Activated naive CD4-positive, alpha-beta T cell treated with anti-CD3 and anti-CD28 coated beads, Interleukin-2, amount 50 U/mL, for 16 hours (primary cell): ENCODE measurements at places on chromosomes 11 and 22.

GRCh38 chr22:43081968-43082367, 7.2 kb downstream of the TTLL1 start:
- DNase-seq: no peak

- no peak for DNase-seq
These were observed 5.0 kb downstream of the PLCB3 start for GRCh38 chr11:64256300-64256699.

DNA sequence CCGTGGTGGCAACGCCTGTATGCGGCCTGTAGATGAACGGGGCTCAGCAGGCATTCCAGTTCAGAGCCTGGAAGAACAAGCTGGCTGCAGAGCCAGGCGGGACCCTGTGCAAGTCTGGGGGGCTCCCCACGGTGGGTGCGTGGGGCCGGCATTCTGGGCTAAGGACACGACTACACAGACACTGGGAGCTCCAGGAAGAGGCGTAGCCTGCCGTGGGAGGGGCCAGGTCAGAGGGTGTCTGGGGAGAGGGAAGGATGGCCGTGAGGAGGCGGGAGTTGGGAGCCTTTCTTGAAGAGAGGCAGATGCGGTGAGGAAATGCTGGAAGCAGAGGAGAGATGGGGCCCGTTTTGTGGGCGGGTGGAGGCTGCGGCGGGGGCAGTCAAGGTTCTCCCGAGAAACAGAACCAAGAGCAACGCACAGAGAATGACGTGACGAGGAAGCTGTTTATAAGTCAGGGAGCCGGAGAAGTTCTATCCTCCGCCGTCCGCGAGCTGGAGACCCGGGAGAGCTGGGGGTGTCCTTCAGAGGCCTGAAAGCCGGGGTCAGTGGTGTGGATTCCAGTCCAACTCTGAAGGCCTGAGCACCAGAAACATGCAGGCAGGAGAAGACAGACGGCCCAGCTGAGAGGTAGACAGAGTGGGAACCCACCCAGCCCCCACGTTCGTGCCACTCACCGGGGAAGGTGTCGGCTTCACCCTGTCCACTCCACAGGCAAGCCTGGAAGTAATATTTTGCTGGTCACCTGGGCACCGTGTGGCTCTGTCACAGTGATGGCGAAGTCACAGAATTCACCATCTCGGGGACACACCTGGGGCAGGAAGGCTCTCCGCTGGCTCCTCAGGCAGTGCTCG, 529.6 kb downstream of the BRD1 start:
- DNase-seq: no peak

DNA sequence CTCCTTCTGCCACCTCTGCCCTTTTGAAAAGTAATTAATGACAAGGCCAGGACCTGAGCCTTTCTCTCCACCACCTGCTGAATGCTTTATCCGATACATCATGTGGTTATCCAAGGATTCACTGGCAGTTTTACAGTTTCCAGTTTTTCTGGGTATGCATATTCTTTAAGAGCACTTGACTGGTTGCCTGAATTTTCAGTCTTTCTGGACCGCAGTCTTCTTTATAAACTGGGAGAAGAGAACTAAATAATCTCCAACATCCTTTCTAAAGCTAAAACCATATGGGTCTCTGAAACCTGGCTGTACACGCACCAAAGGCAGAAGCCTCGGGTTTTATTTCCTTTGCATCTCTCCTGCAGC, 65.1 kb downstream of the BTG4 start:
- no peak for DNase-seq

GRCh38 chr11:75582895-75583717, 21.1 kb downstream of the SERPINH1 start:
- peak; percentile 71 for DNase-seq

GRCh38 chr11:105183426-105183825, 43.9 kb upstream of the CARD18 start:
- no peak for DNase-seq

DNA sequence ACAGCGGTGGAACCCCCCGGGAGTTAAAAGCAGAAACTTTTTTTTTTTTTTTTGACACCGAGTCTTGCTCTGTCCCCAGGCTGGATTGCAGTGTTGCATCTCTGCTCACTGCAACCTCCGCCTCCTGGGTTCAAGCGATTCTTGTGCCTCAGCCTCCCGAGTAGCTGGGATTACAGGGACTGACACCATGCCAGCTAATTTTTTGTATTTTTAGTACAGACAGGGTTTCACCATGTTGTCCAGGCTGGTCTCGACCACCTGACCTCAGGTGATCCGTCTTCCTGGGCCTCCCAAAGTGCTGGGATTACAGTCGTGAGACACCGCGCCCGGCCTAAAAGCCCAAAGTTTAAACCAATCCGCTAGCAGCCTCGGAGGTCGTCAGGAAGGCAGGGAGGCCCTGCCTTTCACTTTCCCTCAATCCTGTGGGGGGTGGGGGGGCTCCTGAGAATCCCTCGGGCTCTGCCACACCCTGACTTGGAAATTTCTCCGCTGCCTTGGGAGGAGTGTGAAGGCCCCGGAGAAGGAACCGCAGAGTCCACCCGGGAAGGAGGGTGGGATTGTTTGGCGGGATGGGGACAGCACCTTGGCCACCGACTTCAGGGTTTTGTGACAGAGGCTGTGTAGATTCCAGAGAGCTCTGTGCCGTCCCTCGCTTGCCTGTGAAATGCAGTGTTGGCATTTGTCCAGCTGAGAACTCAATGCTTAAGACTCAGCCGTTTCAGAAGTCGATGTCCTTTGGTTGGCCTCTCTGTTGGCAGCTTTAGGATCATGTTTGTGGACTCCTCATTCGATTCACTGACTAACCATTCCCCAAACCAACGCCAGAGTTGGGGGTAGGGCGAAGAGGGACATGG, 1.0 kb downstream of the ARHGAP8 start:
- no peak for DNase-seq

DNA sequence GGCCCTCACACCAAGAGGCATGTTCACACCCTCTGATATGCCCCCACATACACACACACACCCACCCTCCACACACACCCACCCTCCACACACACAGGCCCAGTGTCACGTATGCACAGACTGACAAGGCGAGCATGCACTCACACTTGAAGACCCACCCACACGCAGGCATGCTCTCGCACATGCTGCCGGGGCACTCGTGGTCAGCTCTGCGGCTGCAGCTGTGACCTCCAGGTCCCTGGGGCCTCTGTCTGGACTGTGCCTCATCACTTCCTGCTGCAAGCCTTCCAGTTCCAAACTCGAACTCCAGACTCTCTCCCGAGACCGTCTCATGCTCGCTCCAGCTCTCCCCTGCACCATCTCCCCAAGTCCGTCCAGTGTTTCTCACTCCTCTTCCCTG, 9.5 kb downstream of the DCHS1 start:
- DNase-seq: no peak

DNA sequence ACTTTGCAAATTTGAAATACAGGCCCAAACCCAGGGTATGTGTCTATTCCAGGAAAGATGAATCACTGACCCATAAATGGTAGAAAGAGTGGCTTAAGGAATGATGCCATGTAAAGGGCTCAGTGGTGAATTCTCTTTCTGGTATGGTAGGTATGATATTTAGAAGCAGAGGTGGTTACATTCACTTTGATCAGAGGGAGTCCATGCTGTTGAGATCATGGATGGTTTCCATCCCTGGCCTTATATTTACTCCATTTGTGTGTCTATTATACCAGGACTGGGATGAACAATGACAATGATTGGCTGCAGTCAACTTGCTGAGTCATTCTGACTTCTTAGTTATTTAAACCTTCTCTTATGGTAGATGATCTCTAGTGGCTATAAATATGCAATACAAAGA, 419.8 kb upstream of the LRRC4C start:
- no peak for DNase-seq

DNA sequence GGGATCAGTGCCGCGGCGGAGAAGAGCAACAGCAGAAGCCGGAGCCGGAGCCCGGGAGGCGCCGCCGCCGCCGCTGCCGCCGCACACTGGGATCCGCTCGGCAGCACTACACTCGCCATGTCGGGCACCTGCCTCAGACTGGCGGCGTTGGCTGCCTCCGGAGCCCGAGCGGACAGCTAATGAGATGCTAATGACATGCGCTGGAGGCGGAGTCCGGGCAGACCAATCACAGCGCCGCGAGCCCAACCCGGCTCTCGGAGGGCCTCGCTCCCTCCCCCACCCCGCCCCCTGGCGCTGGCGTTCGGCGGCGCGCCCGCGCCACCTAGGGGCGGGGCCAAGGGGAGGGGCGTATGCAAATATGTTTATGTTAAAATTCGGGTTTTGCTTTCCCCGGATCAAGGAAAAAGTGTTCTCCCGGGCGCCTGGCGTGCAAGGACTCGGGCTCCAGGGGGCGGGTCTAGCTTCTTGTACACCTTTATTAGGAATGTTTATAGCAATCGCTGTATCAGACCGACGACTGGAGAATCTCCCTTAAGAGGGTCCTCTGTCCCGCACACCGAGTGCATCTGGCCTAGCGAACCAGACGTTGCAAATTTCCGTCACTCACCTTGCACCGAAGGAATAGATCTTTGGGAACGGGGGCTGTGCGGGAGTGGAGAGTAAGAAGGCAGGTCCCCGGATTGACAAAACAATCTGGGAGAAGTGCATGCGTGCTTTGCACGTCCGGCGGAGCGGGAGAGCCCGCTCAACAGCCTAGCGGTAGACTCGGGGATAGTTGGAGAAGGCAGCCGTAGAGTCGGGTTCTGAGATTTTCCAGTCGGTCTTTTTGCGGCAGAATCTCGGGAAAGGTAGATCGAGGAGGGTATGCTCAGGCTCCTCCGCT, at the start of gene CADM1:
Gene CADM1 (minus strand): TSS at position 140 of the 883 bp plus-strand sequence.
- DNase-seq: peak; percentile 61

GRCh38 chr22:45082795-45083194, 73.0 kb upstream of the PHF21B start:
- DNase-seq: no peak

- no peak for DNase-seq
These were observed 1414.1 kb downstream of the LRRC4C start for GRCh38 chr11:40045312-40045711.

GRCh38 chr22:19756288-19757128, 4.1 kb upstream of the TBX1 start:
- DNase-seq: peak; percentile 72

DNA sequence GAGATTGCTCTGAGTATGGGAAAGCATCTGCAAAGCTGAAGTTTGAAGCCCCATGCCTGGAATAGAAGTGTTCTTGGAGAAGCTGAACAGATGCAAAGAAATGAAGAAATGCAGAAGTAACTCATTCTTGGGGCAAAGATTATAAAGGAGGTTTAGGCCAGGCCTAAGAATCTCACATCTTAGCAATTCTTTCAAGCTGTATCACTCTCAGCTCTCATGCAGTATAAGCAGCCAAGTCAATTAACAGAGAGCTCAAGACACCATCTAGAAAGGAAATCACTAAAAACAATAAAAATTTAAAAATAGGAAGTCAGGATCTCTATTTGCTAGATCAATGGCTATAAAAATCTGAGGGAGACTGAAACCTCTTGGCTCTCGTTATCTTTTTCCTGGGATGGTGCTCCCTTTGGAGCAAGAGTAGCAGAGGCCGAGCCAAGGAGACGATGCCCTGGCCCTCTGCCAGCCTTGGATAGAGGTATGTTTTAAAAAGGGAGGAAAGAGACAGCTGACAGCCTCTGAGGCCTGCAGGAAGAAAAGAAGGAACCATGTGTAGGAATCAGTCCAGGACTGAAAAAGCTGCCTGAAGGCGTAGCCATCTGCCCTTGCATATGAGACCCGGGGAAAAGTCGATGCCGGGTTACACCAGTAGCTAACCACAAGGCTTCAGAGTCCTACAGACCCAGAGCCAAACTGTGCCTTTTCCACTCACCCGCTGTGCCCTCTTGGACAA, 229.8 kb downstream of the BLID start:
- DNase-seq: no peak

DNA sequence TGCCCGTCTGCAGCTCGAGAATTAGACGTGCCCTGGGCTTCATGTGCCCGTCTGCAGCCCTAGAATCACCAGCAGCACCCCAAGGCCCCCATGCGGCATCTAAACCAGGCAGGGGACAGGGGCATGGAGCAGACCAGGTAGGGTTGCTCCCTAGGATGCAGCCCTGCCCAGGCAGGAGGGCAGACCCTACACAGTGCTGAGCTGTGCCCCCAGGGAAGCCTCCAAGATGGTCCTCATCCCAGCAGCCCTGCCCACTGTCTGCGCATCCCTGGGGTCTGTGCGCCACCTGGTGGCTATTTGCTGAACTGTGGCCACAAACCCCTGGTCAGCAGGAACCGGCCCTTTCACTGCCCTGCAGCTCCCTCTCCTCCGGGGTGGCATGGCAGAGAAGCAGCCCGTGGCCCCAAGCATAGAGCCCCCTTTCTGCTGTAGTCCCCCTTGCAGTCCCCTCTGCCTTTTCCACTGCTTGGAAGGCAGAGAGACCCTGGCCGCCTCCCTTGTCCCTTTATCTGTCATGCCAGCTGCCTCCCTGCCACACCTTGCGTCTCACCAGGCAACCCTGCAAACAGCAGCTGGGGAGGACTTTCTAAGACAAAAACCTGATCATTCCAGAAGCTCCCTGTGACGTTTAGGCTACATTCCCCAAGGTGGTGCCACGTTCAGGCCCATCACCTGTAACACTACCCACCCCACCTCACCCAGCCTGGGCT, 86.6 kb downstream of the KCNQ1 start:
- DNase-seq: peak; percentile 67

GRCh38 chr11:31069447-31070205, 299.9 kb downstream of the DCDC1 start:
- no peak for DNase-seq

GRCh38 chr22:17724241-17724640, 50.0 kb downstream of the BID start:
- DNase-seq: no peak

DNA sequence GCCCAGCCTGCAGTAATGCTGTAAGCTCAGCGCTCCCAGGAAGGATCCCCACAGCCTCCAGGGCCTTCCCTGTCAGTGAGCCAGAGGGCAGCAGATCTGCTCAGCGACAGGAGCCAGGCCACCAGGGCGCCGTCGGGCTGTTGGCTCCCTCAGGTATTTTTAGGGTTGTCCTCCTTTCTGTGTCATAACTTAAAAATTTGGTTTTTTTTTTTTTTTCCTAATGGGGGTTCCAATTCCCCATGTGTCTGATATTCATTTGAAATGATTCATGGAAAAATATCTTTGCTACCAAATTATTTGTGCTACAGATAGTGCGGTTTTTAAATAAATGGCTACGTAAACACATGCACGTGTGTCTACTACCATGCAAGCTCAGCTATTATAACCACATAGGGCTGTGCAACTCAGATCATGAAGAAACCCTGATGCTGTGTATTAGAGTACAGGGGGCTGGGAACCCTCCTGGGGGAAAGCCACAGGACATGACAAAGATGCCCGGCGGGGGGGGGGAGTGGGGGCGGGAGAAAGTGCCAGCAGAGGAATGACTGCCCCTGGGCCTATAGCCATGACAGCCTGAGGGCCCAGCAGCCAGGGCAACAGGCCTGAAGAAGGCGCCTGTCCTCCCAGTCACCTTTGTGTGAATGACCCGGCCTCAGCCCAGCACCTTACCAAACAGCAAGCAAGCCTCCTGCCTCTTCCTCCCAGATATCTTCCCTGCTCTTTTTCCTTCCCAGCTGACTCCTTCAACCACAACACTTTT, 89.3 kb downstream of the NAT10 start:
- DNase-seq: no peak

GRCh38 chr22:29854432-29854831, 16.4 kb upstream of the ASCC2 start:
- no peak for DNase-seq

GRCh38 chr22:35580351-35581022, 36.6 kb downstream of the MB start:
- no peak for DNase-seq

GRCh38 chr22:35337932-35338331, 38.2 kb downstream of the TOM1 start:
- no peak for DNase-seq
